ENCODE measurements at places on chromosomes 2 and 18.
A peak's percentile ranks its signal among the peaks of the same experiment; 100 is the strongest.

DNA sequence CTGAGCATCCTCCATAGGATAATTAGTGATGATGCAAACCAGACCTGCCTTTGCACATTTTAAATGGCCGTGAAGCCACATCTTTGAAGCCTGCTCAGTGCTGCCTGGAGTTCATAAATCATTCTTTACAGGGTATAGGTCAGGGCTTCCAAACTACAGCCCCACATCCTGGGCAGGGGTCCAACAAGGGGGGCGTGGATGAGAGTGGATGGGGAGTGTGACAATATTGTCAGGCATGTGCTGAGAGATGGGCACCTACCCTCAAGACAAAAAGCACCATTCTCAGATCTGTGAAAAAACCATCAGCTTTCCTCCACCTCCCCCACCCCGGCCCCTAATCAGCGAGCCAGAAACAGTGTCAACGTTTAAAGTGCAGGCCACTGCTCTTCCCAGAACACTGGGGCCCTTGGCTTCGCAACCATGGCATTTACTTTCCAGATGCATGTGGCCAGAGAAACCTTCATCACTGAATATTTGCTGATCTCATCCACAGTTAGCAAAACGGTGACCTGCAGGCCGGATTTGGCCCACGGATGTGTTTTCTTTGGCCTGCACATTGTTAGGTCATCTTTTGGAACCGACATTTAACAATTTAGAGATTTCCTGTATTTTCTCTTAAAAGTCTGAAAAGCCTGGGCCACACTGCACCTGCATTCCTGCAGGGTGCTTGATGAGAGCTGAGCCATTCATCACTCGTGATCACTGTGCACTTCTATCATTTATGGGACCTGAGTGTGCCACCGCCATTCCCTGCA lies 130.7 kb downstream of the ANKRD44 start:
- DNase-seq, result no peak

DNA sequence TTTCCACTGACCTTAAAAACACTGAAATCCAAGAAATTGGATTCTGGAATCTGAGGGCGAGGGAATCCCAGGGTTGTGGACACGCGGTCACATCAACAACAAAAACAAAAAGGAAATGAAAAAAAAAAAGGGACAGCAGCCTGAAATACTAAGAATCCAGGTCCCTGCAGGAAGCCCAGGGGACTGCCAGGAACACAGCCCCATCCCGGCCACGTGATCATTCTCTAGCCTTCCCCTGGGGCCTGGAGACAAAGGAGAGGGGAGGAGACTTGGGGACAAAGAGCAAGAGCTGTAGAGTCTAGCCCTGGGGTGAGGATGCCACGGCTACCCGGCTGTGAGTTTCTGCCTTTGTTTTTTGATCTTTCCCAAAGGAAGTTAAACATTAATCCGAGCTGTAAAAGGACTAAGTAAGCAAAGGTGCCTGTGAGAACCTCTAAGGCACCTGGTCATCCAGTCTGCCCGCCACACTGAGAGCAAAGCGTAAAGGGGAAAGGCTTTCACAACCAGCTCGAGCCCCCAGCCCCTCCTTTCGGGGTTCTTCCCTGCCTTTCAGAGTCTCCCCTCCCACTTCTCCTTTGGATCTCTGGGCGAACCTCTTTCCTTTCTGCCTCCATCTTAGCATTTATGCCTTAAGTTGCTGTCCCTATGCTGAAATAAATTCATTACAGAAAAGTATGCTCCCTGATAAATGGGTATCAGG lies 57.9 kb upstream of the MSH2 start:
- DNase-seq, result peak; percentile 100

DNA sequence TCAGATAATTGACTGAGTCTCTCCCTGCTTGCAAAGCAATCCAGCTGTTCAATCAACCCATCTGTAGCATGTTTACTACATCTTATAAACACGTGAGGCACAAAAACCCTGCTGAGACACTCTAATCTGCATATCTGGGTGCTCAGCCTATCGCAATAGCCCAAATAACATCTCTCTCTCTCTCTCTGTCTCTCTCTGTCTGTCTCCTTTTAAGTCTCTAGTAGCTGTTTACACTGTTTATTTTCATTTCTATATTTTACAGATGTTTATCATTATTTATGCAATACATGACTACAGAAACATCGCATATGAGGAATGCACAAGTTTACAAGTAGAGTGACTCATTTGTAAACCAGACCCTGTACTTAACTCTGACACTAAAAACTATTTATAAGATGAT lies 422.1 kb upstream of the DSEL start:
- no peak for DNase-seq

GRCh38 chr2:207925601-207926000 lies 99.7 kb downstream of the PLEKHM3 start:
- no peak for DNase-seq

DNA sequence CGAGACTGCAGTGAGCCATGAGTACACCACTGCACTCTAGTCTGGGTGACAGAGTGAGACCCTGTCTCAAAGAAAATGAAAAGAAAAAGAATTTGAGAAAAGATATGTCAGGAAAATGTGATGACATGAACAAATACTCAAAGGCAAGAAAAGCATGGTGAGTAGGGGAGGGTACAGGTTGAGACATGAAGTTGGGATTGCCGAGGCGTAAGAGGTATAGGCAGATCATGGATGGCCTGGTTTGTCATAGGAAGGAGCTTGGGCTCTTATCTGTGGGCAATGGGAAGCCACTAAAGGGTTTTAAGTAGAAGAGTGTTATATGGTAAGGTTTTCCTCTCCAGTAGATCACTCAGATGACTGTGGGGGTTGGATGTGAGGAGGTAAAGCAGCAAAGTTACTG lies 32.3 kb downstream of the SPAST start:
- DNase-seq, result no peak

DNA sequence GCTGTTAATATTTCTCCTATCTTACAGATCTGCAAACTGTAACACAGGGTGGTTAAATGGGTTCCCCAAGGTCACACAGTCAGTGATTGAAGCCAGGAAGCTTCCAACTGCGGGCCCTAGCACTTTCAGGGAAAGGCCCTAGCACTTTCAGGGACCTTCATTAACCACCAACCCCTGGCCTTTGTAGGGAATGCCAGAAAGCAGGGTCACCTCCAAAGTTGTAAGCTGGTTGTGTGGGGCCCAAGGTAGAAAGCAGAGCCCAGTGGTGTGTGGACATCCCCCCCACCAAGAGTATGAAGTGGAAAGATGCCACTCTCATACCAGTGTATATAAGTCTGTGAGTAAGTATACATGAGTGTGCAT lies 4.4 kb downstream of the DLX2 start:
- peak; percentile 47 for DNase-seq

- no peak for DNase-seq
Observed at GRCh38 chr18:811182-811891, 705 bp downstream of the YES1 start.

DNA sequence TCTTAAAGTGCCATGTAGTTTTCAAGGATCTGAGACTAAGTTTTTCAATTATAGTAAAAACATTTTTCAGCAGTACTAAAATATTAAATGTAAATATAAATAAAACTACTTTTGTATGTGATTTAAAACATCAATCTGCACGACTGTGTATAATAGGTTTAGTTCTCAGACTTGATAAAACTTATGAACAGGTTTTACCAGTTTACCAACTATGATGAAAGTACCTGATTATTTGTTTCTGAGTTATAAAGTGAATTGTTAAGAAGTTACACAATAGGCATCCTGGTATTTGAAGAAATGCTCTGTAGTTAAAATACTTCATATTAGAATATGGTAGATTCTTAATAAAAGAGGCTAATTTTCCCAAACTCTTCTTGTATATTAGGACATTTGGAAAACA lies 14.8 kb downstream of the RELCH start:
- DNase-seq, result no peak

- no peak for DNase-seq
Observed at GRCh38 chr18:13431886-13432285, 213.3 kb downstream of the LDLRAD4 start.

GRCh38 chr2:230644356-230644935 lies 68.2 kb upstream of the CAB39 start:
- DNase-seq, result no peak

DNA sequence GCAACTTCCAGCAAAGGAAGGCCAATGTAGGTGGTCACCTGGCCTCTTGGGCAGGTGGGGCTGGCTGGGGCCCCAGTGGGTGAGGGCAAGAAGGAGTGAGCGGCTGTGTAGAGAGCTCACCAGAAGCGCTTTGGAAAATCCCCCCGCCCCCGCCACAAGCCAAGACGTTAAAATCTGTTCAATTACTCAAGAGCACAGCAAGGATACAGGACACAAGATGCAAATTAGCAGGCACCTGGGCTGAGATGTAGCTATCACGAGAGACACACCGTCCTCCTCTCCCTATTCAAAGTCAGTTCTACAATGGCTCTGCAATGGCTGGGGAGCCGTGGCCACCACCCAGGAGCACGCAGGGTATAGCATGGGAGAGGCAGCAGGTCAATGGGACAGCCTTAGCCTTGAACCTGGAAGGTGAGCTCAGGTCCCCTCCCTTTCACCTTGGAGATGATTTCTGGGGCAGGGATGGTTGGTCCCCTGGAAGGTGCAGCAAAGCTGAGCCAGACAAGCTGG lies 38.5 kb upstream of the GPR17 start:
- DNase-seq, result no peak

GRCh38 chr18:47847635-47848034 lies 82.8 kb downstream of the SMAD2 start:
- no peak for DNase-seq

DNA sequence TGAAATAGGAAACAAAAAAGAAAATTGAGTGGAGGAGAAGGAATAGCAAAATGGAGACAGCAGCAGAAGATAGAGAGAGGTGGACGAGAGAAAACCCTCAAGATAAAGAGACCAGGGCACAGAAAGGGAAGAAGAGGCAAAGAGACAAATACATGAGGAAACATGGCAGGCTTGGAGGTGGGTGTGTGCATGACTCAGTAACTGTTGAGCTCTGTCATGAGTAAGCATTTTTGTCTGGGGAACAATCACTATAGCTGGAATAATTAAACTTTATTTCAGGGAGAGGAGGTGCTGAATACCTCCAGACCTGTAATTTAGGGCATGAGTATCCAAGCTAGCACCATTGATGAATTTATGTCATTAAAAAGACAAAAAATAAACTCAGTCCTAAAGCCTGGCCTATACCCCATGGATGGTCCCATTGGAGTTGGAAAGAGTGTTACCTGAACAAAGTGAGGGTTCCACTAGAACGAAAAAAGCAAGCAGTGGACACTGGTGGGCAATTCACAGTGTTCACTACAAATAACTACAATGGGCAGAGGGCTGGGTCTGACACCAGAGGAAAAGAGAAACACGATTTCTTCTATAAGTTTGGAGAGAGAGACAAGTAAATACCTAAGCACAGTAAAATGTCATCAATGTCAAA lies 145.5 kb downstream of the ADCYAP1 start:
- DNase-seq, result no peak

DNA sequence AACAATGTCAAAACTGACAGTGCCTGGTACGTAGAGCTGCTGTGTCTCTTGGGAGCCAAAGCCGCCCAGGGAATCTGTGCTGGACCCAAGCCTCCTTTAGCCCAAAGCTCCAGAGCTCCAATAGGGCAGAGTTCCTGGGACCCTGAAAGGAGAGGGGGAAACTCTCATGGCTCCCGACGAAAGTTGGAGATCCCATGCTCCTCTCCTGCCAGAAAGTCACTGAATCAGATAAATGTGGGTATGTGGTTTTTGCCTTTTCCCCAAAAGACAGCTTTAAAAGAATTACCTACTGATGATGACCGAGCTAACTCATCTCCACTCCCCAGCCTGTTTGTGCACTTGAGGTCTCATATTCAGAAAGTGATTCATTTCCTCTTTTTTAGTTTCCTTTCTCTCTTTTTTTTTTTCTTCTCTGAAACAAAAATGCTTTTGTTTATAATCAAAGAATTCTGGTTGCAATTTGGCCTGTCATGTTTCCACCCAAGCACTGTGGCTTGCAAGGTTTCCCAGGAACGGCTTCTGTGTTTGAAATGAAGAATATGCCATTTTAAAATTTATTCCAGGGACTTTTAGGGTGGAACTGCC lies 14.1 kb upstream of the PMAIP1 start:
- DNase-seq, result no peak

DNA sequence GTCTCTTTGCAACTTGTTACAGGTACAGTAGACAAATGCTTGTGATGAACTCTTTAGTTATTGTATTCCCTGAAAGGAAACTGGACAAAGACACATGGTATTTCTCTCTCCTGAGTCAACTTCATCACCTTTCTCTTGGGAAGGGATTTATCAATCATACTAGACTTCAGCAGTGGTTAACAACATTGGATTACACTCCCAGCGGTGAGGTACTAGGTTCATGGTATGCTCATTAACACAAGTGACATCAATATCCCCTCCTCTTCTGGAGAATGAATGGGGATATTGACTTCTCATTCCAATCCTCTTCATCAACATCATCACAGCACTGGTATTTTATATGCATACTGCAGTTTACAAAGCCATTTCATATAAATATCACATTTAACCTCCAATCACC lies 574.6 kb downstream of the ERBB4 start:
- no peak for DNase-seq

DNA sequence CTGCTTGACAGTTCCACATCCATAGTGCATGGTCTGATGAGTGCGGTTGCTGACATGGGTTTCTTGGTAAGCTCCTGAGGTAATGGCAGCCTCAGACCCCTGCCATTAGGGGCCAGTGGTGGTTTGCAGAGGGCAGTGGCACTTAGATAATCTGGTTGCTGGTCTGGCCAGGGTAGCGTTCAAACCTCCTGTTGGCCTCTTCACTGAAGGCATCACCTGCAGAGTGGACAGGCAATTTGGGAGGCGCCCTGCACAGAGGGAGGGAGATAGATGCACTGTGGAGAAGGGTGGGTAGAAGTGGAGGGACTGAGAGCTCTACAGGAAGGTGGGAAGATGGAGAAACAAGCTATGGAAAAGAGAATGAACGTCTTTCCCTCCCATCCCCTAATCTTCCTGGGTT lies 3.7 kb downstream of the HTRA2 start:
- DNase-seq, result no peak

DNA sequence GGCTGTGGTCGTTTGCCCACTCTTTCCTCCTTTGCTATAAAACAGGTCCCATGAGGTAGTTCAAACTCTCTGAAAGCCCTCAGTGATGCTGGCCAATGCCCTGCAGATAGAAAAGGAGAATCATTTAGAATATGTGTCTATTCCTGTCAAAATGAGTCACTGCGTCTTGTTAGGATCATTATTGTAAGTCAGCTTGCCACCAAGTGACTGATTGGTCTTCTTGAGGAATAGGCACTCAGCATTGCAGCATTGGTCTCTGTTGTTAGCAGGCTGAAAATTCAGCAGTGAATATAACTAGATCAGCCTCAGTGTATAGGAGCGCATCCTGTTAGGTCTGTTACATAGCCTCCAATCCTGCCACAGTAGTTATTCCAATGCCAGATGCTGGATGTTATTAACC lies 28.9 kb downstream of the PRKRA start:
- no peak for DNase-seq

GRCh38 chr2:24920809-24921441 lies 888 bp upstream of the ADCY3 start:
- peak; percentile 55 for DNase-seq
